ENCODE measurements at places on chromosomes 4 and X.

DNA sequence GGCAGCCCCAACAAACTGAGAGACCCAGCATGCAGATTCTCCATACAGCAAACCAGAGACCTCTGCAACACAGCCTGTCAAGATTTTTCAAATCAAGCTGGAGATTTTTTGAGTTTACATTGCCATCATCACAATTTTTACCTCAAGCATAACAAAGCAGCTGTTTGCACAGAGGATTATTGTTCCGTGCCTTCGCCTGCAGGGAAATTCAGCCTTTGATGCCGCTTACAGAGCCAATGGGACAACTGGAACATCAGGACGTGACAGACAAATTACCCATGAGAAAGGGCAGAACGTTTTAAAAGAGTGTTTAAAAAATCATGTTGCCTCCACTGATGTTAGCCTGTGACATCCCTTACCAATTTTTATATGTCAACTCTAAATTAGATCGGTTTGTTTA lies 363.7 kb downstream of the FBXW7 start:
- DNase-seq: no peak

GRCh38 chrX:17788439-17788838 lies 51.1 kb downstream of the SCML1 start:
- DNase-seq: peak; percentile 91

GRCh38 chrX:110310896-110311295 lies 7.0 kb downstream of the AMMECR1 start:
- no peak for DNase-seq

DNA sequence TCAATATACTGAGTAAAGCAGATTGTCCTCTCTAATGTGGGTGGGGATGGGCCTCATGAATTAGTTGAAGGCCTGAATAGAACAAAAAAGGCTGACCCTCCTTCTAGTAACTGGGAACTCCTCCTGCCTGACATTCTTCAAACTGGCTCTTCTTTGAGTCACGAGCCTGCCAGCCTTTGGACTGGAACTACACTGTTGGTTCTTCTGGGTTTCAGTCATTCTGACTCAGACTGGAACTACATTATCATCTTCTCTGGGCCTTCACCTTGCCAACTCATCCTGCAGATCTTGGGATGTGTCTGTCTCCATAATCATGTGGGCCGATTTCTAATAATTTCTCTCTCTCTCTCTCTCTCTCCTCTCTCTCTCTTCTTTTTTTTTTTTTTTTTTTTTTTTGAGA lies 26.9 kb upstream of the CT47C1 start:
- no peak for DNase-seq

DNA sequence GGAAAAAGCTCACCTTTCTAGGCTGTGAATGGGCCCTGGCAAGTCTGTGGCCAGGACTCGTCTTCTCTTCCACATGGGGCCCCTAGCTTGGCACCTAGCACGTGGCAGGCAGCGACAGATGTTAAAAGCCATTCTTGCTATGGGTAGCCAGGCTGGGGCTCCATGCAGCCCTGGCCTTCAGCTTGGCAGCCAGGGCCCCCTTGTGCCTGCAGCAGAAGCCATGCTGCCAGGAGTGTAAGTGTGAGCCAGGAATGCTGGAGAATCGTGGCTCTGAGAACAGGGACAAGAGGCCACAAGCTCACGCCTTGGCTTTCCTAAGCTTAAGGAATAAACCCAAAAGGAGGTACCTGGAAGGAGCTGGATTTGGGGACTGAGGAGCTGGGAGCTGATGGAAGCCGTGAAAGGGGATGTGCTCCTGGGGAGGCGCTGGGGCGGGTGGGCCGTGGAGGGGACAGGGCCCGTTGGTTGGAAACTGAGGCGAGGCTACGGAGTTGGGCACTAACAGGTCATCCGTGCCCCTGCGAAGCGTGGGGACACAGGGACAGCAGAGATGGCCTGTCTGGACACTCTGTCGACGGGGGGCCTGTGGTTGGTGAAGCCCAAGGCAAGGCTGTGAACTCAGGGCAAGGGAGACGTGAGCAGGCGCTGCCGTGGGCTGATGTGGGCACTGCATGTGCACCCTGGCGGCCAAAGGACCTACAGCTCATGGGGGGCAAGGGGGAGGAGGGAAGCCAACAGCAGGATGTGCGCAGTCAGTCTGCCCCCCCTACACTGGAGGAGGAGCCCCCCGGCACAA lies 895 bp upstream of the OPN1LW start:
- DNase-seq: no peak

GRCh38 chr4:25103418-25103817 lies 56.8 kb downstream of the SEPSECS start:
- no peak for DNase-seq

DNA sequence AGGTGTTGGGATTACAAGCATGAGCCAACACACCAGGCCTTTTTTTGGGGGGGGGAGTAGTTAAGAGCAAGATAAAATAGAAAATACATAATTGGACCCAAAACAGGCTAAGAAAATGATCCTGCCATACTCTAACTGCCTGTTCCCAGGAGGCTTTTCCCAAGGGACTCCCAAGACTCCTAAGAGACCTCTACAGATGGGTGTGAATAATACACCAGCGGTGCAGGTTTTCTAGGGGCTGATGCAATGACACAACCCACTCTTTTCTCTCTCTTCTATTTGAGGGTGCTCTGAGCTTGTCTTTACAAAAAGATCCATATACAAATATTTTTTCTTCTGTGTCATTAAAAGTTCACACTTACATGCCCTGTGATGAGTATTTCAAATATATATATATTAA lies 116.9 kb downstream of the RASL11B start:
- DNase-seq: no peak

DNA sequence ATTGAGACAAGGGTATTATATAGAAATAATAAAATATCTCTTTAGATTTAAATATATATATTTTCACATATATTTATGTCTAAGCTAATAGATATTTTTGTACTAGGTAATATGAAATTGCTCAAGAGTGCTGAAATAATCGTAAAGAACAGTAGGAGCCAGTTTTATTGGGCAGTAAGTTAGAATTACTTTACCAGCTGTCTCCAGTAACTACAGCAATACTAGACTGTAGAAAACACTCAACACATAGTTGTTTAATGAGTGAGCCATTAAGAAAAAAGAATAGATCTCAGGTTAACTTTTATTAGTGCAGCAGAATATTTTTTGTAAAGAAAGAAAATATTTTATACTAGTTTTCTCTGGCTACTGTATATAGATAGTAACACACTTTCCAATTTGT lies 715.2 kb downstream of the TRIML1 start:
- DNase-seq: no peak

- DNase-seq: no peak
Measured at GRCh38 chr4:5805270-5805669, 87.6 kb downstream of the CRMP1 start.

Measured in H7 (cell line).